ENCODE measurements at places on chromosomes 7 and 10. TPM values are rescaled to one million over a fixed set of nuclear protein-coding genes. Genes with fewer than 3 reads are reported as not detected.

TMEM26 gene
- not detected for polyA plus RNA-seq

ADAMTS14 gene
- 0.05 TPM for polyA plus RNA-seq

OPALIN gene
- polyA plus RNA-seq, result not detected

GRK5 gene
- 6.5 TPM for polyA plus RNA-seq

FLNC gene
- polyA plus RNA-seq, result not detected

METTL2B gene
- 7.5 TPM for polyA plus RNA-seq

GNGT1 gene
- polyA plus RNA-seq, result not detected

SPDYE6 gene
- not detected for polyA plus RNA-seq

TEX36 gene
- polyA plus RNA-seq, result not detected

CSGALNACT2 gene
- 80.1 TPM for polyA plus RNA-seq

COL28A1 gene
- polyA plus RNA-seq, result not detected

PRF1 gene
- polyA plus RNA-seq, result 2.4 TPM

RELN gene
- not detected for polyA plus RNA-seq

IFIT1B gene
- polyA plus RNA-seq, result not detected
